Activated naive CD8-positive, alpha-beta T cell treated with anti-CD3 and anti-CD28 coated beads, Interleukin-2, amount 50 U/mL, for 16 hours (primary cell): ENCODE measurements at places on chromosomes 13 and 19.

GRCh38 chr13:75715601-75716523, 79.7 kb downstream of the LMO7 start:
- no peak for DNase-seq

GRCh38 chr19:41111296-41111695, 2.9 kb upstream of the CYP2F1 start:
- DNase-seq: no peak

- no peak for DNase-seq
Observed at GRCh38 chr19:5200844-5201243, 139.8 kb downstream of the PTPRS start.

- no peak for DNase-seq
Observed at GRCh38 chr13:43085545-43085944, 62.2 kb downstream of the DNAJC15 start.

DNA sequence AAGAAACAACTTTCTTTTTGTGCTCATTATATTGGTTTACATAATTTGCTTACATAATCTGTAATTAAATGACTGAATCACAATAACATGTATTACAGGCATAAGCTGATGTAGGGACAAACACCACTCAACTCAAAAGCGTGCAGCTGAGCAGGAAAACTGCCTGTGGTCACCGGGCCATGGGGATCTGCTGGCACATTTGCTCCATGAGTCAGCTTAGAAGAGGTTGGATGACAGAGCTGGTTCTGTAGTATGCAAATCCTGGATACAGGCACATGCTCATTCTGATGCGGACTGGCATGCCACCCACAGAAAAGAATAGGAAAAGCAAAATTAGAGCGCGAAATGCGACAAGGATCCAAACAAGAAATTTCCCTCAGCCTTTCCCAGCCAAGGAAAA, 128.6 kb downstream of the USP12 start:
- DNase-seq: no peak

- DNase-seq: no peak
Observed at GRCh38 chr13:29484236-29484635, 111.3 kb downstream of the SLC7A1 start.

- DNase-seq: no peak
Observed at GRCh38 chr19:5345895-5346386, 5.3 kb upstream of the PTPRS start.

DNA sequence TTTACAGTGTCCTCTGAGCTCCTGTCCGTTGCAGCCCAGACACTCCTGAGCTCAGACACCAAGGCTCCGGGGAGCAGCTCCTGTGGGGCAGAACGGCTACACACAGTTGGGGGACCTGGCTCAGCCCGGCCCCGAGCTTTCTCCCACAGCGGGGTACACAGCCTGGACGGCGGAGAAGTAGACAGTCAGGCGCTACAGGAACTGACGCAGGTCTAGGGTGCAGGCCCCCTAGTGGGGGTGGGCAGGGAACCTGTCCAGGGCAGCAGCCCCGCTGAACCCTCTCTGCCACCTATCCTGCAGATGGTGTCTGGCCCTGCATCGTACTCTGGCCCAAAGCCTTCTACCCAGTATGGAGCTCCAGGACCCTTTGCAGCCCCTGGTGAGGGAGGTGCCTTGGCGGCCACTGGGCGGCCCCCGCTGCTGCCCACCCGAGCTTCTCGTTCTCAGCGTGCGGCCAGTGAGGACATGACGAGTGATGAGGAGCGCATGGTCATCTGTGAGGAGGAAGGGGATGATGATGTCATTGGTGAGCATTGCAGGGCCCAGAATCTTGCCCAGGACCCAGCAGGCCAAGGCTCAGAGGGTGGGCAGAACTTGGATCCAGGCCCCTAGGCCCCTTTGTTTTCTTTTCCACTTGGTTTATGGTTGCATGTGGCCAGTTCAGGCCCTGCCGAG, 12.9 kb upstream of the PRR19 start:
- DNase-seq: no peak

GRCh38 chr13:110410936-110411687, 104.0 kb downstream of the COL4A2 start:
- no peak for DNase-seq

GRCh38 chr13:78816592-78816991, 157.6 kb upstream of the OBI1 start:
- no peak for DNase-seq

GRCh38 chr19:44684892-44685863, 13.8 kb upstream of the CEACAM16 start:
- DNase-seq: no peak

DNA sequence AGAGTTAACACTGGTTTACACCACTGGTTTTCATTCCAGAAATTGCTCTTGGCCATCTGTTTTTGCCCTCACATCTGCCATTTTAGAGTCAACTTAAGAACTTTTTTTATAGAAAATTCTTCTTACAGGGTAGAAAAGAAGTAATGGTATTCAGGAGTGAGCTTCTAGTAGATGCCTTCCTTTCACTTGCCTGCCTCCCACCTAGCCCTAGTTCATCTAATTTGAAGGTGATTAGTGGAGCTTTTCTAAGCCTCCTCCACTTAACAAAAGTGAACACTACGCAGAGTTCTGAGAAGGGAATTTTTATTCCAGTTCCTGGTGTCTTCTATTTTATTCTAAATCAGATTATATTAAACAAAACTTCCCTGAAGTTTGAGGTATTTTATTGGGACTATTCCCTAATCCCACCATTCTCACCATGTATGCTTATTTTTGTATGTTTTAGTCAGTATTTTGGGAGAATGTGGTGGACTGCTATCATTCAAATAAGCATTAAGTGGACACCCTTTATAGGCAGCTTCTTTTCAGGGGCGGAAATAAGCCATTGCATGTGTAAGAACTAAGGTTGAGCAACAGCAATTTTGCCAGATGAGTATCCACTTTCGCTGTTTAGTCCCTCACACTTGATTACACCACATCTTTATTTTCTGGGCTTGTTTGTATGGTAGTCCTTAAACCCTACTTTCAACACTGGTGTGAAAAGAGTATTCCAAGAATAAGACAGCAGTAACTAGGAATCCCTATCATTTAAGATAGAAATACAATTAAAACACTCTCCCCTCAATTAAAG, 156.9 kb downstream of the ENOX1 start:
- no peak for DNase-seq

GRCh38 chr13:59413126-59413525, 750.6 kb downstream of the DIAPH3 start:
- no peak for DNase-seq

DNA sequence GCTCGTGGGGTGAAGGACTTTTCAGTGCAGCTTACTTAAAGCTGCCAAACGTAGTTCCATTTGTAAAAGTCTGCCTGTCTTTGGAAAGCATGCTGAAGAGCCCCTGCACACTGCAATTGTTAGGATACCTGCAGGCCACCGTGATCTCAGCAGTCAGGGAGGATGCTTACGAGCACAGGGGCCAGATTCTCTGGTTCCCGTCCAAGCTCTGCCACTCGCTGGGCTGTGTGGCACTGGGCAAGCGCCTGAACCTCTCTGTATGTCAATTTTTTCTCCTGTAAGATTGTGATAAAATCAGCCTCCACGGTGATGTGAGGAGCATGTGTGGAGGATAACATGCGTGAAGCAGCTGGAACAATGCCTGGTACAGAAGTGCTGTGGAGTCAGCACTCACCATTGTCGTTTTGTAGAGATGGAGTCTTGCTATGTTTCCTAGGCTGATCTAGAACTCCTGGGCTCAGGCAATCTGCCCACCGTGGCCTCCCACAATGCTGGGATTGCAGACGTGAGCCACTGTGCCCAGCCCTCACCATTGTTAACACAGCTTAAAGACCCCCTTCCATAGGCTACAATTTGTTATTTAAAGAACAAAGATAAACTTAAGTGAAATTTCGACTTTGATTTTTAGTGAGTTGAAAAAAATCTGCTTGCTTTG, 3.5 kb downstream of the ADPRHL1 start:
- no peak for DNase-seq

GRCh38 chr13:57631596-57632275, at the start of gene PCDH17:
TSS of gene PCDH17 (plus strand) at chr13:57631744. CDS start at chr13:57632547, 803 bp downstream.
- no peak for DNase-seq

- no peak for DNase-seq
Observed at GRCh38 chr13:111046590-111047141, 68.4 kb upstream of the ARHGEF7 start.

GRCh38 chr13:33352526-33352925, 67.0 kb upstream of the STARD13 start:
- no peak for DNase-seq

DNA sequence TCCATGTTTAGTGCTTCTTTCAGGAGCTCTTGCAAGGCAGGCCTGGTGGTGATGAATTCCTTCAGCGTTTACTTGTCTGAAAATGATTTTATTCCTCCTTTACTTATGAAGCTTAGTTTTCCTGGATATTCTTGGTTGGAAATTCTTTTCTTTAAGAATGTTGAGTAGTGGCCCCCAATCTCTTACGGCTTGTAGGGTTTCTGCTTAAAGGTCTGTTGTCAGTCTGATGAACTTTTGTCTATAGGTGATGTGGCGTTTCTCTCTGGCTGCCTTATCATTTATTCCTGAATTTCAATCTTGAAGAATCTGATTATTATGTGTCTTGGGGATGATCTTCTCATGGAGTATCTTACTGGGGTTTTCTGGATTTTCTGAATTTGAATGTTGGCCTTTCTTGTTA, 26.0 kb downstream of the ZNF430 start:
- DNase-seq: no peak

- DNase-seq: no peak
Observed at GRCh38 chr19:53161123-53161522, 2.3 kb upstream of the ZNF347 start.

- no peak for DNase-seq
Observed at GRCh38 chr13:109357751-109358471, 428.5 kb downstream of the IRS2 start.

- no peak for DNase-seq
Observed at GRCh38 chr19:18119013-18119716, 21.6 kb downstream of the MAST3 start.

DNA sequence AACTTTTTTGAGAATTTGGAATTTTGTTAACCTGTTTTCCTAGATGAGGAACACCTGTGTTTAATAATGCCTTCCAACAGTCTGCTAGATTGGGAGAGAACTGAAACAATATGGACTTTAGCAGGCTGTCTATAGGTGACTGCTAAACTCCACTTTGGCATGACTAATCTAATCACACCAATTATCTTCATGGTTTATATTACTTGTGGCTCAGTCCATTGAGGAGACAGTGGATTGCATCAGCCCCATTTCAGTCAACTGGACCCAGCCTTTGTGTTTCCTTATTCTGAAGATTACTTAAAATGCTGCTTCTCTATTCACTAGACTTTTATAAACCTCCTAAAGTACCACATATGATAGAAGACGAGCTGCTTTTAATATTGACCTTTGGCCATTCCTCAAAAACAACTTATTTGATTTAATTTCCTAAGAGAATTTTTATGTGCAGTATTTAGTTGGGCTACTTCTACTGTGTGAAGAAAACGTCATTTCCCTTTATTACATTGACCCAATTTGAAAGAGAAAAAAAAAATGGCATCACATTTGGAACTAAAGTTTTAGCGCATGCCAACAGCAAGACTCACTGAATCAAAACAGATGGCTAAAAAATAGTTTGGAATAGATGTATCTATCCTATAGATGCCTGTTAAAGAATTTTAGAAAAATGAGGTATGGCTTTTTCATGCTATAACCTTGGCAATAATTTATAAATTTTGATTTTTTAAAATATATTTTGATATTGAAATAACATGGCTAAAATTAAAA, 295.8 kb downstream of the NDFIP2 start:
- DNase-seq: no peak

GRCh38 chr13:78185700-78186099, 267.1 kb upstream of the EDNRB start:
- no peak for DNase-seq

DNA sequence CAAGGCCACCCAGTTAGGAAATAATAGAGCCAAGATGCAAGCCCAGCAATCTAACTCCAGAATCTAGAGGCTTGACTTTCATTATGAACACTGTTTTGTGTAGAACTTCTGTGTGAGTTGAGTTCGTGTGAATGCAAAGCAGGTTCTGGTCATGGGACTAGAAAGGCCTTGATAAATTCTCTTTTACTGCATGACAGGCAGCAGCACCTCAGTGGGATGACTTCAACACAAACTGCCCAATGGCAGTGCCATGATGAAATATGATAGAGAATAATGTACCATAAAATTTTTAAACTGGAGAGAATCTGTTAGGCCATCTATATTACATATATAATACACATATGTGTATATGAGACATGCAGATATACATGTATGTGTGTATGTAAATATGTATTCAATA, 214.5 kb downstream of the KLF5 start:
- DNase-seq: no peak

- DNase-seq: no peak
Observed at GRCh38 chr13:72514146-72514545, 213.3 kb downstream of the MZT1 start.

DNA sequence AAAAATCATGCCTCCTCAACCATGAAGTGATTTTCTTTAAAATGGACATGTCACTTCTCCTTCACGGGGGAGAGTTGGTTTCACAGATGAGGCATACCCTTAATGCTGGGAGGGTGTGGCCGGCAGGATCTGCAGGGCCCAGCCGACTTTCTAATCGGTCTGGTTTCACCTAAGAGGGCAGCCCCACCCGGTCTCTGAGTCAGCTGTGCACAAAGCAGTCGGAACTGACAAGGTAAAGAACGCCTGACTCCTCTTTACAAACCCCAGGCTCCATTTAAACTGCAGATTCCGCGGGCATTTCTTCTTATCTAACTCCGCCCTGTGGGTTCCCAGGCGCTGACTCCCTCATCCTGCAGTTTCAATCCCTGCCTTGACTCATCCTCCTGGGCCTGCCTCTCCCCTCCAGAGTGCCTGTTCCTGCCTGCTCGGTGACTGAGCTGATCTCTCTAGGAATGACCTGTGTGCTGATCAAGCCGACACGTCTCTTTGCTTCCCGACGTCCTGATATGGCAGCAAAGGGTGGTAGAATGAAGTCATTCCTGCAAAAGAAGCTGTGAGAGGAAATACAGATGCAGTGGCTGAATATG, 63.4 kb downstream of the EFNB2 start:
- no peak for DNase-seq

GRCh38 chr13:77373502-77373901, 46.6 kb upstream of the MYCBP2 start:
- no peak for DNase-seq

DNA sequence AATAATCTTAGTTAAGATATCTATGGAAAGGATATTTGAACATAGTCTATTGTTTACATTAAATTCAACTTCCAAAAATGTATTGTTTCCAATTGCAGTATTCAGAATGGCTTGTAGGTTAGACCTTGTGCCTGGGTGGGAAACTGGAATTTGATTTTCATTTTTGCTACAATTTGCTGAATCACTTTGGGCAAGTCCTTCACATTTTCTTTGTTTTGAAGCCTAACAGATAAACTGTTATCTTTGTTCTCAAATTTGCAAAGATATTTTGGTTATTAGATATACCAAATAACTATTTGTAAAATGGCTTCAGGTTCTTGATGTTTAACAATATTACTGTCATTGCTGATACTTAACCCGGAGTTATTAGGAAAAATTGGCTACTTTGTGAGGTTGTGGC, 82.6 kb downstream of the WDFY2 start:
- DNase-seq: no peak

GRCh38 chr13:48158915-48159314, 64.0 kb upstream of the MED4 start:
- DNase-seq: no peak
